Mesenteric fat pad (tissue), 1 donor: ENCODE measurements at places on chromosomes 11 and 22. TPM values are rescaled to one million over a fixed set of nuclear protein-coding genes. Genes with fewer than 3 reads are reported as not detected.

The SGSM1 gene
- 0.16 TPM for total RNA-seq

The P4HA3 gene
- total RNA-seq, result 1.0 TPM

The DKK3 gene
- total RNA-seq, result 8.9 TPM

The PATE4 gene
- not detected for total RNA-seq

The FUT4 gene
- 5.5 TPM for total RNA-seq

The H19 gene
- total RNA-seq, result 292 TPM

GRCh38 chr11:8095806-8096522 is 15.0 kb downstream of the TUB start:
- DNase-seq, result peak; percentile 35

DNA sequence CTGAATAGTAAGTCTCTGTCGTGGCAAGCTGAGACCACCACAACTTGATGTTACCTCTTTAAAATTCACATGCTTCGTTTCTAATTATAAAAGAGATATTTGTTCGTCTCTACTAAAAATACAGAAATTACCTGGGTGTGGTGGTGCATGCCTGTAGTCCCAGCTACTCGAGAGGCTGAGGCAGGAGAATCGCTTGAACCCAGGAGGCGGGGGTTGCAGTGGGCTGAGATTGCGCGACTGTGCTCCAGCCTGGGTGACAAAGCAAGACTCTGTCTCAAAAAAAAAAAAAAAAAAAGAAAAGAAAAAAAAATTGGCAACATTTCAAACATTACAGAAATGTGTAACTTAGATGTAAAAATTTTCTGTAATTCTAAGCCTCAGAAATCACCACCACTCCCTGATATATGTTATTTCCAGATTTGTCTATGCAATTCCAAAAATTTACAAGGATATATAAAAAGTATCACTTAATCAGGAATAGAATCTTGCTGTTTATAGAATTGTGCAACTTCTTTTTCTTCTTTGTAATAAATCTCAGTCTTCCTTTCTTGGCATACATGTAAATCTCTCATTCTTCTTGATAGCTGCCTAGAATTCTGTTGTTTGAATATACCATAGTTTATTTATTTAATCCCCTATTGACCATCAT is 37.3 kb downstream of the C11orf96 start:
- no peak for DNase-seq

- DNase-seq, result peak; percentile 30
These were observed 12.5 kb downstream of the MADD start for GRCh38 chr11:47282462-47282861.

DNA sequence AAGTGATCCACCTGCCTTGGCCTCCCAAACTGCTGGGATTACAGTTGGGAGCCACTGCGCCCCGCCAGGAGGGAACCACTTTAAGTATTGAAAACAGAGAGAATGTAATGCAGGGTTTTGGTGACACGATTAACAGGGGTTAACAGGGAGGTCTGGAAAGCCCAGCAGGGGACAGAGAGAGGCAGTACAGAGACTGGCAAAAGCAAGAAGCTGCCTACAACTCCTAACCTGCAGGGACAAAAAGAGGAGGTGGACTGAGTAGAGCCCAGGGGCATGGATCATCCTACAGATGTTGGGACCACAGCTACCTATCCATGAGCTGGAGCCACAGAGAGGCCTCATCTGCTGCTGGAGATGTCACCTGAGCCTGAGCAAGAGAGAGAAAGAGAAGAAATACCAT is 1.7 kb upstream of the SPINDOC start:
- no peak for DNase-seq
